Activated gamma-delta T cell treated with Interleukin-2 at 50 U/mL for 16 hours (primary cell): ENCODE measurements at places on chromosomes 3 and 15.

GRCh38 chr3:103499132-103499900, 1064.5 kb downstream of the ZPLD1 start:
- no peak for DNase-seq

DNA sequence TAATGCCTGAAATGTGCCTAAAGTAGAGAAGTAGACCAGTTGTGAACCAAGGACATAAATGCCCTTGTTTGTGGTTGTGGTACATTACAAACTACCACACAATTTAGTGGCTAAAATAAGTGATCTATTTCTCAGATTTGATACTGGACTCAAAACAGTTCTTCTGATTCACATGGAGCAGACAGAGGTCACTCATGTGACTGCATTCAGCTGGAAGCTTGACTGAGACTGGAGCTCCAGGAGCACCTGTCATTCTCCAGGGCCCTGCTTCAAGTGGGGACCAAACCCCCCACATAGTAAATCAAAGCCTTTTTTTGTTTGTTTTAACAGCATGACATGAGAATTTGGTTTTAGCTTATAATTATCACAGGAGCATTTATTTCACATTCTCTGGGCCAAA, 301.2 kb downstream of the OXSM start:
- no peak for DNase-seq

DNA sequence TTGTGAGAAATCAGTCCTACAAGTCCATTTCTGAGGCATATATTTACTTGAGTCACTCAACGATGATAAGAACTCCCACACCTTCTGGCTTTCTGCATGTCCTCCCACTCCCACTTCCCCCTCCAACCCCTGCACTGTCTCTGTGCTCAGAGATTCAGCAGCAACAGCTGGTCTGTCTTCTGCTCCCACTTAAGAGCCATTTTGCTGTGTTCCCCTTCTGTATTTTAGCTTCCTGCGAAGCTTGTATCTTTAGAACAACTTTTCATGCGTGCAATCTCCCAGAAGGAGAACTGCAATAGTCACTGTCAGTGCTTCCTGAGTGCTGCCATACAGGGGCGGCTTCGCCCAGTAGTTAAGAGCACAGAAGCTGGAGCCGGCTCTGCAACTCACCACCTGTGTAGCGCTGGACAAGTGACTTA, 90.0 kb upstream of the SPATA12 start:
- DNase-seq: no peak

DNA sequence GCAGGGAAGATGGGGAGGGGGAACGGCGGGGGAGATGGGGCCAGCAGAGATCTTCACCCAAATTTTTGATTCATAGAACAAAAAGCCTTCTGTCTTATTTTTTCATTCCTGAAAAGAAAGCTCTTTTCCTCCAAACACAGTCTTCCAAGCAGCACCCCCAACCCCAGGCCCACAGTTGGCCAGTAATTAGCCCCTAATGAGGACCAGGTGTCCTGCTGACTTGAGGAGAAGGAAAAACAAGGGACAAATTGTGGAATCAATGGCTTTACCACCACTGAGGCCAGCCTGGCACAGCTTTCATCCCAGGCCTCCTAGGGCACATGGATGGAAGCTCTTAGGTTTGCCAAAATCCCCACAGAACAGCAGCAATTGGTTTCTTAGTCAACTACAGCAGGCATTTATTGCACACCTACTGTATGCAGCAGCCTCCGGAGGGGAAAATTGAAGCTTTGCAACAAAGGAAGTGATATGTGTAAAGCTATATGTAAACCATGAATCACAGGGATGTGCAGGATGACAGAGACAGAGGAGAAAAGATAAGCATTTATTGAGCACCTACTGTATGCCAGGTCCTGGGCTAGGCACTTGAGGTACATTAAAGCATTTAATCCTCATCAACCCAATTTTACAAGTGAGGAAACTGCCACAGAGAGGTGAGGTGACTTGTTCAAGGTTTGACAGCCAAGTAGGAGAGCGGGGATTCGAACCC, 199.5 kb downstream of the TBC1D2B start:
- no peak for DNase-seq

DNA sequence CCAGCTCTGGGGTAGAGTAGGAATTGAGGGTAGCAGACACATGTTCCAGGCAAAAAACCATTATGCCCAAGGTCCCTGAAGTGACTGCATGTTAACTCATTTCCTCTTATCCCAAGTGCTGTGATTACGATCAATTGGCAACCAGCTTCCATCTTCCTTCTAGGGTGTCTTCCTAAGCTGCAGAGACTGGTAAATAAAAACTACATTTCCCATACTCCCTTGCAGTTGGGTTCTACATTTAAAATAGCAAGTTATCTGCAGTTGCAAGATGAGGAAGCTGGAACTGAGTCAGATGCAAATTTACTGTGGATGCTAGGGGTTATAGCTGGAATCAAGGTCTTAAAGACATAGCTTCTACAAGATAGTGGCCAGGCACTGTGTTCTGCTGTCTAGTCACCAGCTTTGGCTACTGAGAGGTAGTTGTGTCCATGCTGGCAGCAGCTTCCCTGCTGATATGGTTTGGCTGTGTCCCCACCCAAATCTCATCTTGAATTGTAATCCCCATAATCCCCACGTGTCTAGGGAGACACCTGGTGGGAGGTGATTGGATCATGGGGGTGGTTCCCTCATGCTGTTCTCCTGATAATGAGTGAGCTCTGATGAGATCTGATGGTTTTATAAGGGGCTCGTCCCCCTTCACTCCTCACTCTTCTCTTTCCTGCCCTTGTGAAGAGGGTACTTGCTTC, 51.3 kb upstream of the FBN1 start:
- no peak for DNase-seq

DNA sequence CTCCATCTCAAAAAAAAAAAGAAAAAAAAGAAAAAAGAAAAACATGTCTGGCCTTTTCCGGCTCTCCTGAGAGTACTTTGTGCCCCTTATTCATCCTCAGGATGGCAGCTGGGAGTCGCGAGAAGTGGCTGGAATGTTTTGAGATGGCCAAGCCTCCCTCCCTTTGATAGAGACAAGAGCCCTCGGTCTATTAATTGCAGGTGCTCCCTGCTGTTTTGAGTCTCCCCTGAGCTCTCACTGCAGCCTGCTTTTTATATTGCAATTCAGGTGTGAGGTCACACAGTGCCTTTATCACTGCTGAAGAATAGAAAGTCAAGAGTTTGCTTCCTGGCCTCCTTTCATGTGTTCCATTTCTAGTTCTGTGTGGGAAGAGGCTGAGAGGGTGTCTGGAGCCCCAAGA, 10.9 kb downstream of the CA12 start:
- DNase-seq: no peak

DNA sequence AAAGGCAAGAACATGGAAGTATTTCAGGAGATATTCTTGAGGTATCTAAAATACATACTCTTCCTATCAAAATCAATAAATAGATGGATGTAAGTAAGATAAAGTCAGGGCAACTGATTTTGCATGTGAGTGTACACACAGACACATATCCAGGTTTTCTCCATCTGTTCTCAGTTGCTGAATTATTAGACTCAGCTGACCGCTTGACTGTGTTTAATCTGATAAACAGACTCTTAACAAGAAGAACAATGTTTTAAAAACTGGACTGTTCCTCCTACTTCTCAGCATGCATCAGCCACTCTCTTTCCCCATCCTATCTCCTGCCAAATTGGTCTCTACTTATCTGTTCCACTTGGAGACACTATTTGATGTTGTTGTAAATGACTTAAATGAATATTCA, 73.5 kb downstream of the GOLGA8G start:
- no peak for DNase-seq

GRCh38 chr3:175493301-175493700, 634.2 kb downstream of the NAALADL2 start:
- DNase-seq: no peak
